ENCODE measurements at places on chromosomes 16 and 17.

DNA sequence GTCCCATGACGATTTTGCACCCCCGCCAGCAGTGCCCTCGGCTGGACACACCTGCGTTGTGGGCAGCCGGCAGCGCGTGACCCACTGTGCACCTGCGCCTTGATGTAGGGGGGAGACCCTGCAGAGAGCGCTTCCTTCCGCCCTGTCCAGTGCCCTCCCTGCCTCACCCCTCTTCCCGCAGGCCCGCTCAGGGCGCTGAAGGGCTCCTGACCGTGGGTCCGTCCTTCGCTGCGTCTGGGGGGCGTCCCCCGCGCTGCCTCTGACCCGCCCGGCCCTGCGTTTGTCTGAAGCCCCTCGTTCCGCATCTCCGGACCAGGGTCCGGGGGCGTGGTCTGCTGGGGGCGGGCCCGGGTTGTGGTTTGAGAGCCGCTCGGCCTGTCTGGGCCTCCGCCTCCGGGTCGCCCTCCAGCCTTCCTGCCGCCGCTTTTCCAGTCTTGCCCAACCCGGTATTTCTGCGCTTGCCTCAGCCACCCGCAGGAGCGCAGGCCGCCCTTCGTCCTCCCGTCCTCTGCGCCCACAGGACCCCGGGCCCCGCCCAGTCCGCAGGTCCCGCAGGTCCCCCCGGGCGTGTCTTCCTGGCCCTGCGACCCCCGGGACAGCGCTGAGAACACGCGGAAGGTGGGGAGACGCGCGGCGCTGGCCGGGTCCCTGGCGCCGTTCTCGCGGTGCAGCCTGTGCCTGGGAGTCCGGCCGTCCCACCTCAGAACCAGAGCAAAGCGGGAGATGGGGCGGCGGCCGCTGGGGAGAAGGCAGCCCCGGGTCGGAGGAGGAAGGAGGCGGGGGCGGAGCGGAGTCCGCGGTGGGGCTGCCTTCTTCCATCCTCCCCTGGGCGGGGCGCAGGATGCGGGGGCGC lies 4.0 kb upstream of the IL17C start:
- no peak for DNase-seq

- no peak for DNase-seq
Measured at GRCh38 chr16:17548825-17549224, 78.1 kb upstream of the XYLT1 start.

DNA sequence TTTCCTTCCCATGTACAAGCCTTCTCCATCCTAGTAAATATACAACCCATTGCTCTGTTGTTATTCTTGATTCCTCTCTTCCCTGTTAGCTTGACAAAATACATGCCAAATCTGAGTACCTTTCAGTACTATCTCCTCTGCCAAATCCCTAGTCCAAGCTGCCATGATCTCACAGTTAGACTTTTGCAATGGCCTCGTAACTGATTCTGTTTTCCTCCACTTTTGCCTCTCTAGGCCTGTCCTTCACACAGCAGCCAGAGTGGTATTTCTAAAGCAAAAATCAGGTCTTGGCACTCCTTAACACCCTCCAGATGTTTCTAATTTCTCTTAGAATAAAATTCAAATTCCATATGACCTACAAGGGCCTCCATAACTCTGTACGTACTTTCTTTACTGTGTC lies 153.0 kb upstream of the RBL2 start:
- no peak for DNase-seq

DNA sequence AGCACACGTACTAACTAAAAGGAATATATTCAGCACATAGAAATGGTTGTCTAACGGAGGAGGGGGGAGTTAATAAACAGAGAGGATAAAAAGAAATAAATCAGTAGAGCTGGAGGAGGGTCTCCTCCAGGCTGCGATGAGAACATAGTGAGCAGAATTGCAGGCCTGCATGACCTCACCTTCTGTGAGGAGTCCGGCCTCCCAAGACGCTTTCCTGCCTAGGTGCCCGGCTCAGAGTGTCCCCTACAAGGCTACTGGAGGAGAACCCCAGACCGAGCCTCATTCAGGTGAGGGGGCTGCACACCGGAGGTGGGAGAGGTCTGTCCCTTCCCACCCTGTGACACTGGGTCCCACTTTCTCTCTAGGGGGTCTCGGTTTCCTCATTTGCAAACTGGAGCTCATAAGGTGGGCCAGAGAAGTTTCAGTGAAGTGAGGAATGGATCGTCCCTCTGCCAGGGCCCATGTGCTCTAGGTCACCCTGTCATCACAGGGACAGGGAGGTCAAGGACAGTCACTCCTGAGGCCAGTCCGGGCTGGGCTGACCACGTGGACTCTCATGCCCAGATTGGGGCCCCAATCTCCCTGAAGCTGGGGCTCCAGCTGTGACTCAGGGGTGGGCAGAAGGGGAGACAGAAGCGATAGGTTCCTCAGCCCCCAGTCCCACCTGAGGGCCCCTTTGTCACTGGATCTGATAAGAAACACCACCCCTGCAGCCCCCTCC lies 3.3 kb upstream of the HBM start:
- DNase-seq, result no peak

DNA sequence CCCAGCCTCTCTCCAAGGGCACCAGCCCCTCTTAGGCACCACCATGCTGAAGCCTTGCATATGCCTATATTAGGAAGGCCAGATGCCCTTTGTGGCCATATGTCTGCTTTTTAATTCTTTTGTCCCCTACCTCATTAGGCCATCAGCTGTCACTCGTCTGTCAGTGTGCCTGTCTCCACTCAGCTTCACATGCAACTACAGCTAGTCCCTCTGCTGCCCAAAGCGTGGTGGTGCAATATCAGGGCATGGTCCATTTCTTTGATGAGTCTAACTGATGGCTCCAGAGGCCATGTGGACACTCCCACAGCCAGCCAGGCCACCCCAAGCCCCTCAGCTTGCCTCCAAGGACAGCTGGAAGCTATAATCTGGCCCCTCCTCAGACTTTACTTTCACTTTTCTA lies 36.3 kb downstream of the MYO18A start:
- DNase-seq, result no peak

DNA sequence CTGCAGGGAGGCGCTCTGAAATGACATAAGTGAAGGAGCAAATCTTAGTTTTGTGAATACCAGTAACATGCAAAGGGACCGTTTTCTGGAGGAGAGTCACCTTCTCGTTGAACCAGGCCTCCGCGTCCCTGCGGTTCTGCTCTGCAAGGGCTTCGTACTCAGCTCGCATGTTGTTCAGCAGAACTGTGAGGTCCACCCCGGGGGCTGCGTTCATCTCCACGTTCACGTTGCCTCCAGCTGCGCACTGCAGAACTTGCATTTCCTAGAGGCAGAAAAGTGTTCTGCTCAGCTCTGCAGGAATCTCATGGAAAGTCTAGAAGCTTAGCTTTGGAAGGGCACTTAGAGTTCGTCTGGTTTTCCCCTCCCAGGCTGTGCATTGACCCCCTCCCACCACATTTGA lies 4.1 kb downstream of the KRT25 start:
- no peak for DNase-seq

GRCh38 chr17:14011740-14012405 lies 57.4 kb upstream of the COX10 start:
- no peak for DNase-seq

GRCh38 chr17:60314423-60314822 lies 77.5 kb downstream of the USP32 start:
- no peak for DNase-seq

DNA sequence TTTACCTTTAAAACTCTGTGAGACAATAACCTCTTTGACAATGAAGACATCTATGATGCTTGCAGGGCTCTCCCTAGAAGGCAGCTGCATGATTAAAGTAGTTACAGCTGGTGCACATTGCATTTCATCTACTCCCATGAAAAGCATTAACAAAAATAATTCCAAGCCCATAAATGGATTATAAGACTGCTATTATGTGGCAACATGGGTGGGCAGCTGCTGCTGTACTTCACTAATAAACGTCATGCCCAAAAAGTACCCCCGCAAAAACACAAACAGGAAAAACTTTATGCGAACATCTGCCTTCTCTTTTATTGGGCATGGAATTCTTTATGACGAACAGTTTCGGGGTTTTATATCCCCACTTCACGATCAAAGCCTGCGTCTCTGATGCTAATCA lies 224.9 kb downstream of the CA10 start:
- DNase-seq, result no peak

DNA sequence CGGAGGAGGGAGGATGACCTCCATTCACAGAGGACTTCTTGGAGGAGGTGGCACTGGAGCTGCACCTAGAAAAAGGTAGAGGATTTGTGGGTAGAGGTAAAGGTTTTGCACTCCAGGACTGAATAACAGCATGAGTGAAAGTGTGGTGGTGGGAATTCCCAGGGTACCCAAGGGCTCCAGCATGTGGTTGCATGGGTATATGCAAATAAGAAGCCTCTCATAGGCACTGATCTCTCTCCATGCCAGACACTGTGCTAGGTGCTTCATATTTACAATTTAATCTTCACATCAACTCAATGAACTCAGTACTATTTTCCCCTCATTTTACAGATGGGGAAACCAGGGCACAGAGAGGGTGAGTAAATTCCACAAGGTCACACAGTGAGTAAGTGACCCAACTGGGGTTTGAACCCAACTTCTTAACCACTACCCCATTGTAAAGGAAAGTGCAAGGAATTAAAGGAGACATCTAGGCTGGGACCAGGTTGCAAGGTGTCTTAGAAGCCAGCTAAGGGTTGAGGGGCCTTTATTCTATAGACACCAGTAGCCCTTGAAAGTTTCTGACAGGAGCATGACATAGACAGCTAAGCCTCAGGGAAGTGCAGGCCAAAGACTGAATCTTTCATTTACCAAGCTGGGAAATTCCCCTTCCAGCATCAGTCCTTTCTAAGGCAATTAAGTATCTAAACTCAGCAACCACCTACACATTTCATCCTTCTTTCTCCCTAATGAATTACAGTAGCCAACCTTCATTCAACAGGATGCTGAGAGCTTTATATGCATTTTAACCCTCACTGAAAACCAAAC lies 21.3 kb downstream of the SCNN1B start:
- no peak for DNase-seq

- DNase-seq, result no peak
Measured at GRCh38 chr17:40555296-40556190, 9.7 kb downstream of the CCR7 start.

DNA sequence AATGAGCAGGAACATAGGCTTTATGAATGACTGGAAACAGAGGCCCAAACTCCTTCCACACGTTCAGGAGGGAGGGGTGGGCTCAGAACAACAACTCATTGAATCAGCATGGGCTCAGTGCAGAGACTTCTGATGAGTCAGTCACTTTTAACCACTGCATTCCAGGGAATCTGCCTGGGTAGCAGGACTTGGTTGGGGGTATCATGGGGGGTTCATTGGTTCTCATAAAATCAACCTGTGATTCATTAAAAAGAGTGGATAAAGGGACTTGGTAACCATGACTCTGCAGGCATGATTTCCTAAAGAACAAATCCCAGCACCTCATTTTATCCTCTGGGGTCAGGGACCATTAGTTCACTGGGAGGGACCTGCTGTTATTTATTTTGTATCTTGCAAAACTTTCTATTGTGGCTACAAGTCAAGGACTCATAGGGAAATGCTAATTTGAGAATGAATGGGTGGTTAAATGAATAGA lies 13.8 kb downstream of the ITGB3 start:
- DNase-seq, result no peak

DNA sequence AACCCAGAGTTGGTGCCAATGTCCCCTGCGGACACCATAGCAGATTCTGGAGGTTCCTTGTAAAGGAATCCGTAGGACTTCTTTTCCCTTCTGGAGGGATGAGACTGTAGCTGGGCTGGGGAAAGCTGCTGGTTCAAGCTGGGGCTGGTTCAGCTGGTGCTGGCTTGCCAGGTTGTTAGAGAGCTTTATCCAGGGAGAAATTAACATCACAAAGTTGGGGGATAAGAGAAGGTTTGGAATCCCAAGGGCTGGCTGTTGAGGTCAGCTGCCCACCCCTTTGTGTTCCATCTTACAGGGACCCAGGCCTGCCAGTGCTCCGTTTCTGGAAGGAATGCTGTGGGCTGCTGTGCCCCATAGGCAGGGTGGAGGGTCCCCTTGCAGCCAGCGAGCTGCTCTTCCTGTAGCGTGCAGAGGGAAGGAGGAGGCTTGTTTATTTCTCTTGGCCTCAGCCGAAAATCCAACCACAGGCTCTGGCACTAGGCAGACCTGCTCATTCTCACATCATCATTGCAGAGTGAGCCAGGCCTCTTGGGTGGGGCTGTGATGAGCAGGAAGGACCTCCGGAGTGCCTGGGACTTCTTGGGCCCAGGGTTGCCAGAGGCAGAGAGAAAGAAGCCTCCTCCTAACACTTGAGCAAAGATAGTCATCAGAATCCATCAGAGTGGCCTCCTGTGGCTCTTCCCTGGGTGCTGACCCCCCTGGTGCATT lies 251.1 kb downstream of the SEC14L1 start:
- no peak for DNase-seq

DNA sequence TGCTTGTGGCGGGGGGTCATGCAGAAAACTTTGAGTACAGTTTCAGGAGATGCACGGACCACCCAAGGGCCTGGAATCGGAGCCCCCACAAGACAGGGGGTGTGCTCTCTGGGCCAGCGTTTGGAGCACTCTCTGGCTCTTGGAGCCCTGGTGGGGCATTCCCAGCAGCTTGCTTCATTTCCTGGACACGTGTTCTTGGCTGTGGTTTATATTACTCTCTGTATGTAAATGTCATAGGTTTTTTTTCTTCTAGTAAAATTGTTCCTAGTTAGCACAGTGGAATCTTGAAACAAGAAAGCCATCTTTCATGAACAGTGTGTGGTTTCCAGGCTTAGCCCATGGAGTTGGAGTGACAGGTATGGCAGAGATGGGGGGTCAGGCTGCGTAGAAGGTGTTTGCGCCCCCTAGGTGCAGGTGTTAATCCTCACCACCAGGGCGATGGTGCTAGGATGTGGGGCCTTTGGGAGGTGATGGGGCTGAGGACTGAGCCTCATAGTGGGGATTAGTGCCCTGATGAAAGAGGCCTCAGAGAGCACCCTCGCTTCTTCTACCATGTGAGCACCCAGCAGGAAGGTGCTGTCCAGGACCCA lies 79.8 kb downstream of the JPH3 start:
- no peak for DNase-seq

GRCh38 chr16:12390644-12391043 lies 413.0 kb downstream of the CPPED1 start:
- DNase-seq, result no peak

DNA sequence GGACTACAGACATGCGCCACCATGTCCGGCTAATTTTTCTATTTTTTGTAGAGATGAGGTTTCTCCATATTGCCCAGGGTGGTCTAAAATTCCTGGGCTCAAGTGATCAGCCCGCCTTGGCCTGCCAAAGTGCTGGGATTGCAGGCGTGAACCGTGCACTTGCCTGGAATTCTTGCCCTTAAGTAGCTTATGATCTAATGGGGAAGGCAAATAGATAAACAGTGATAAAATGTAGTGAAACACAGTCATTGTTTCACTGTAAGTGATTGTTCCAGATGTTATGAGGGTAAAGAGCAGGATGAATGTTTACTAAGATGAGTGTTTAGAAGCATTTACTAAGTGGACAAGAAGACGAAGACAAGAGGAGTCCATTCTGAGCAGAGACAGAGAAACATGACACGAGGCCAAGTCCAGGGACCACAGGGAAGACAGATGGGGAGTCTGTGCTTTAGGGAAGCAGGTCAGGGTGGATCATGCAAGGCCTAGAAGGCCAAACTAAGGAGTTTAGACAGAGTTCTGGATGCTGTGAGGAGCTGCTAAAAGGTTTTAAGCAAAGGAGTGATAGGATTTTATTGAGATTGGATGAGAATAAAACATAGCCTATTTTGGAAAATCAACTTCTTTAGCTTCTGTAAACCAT lies 36.9 kb downstream of the YPEL2 start:
- no peak for DNase-seq

- DNase-seq, result no peak
Measured at GRCh38 chr17:14268264-14268663, 31.6 kb upstream of the CDRT15 start.

Measured in activated naive CD8-positive, alpha-beta T cell treated with anti-CD3 and anti-CD28 coated beads, Interleukin-2, amount 50 U/mL, for 16 hours (primary cell).